A549 (cell line): ENCODE measurements at places on chromosomes 12 and 14. TPM values are rescaled to one million over a fixed set of nuclear protein-coding genes. Genes with fewer than 3 reads are reported as not detected.

The TRMT5 gene
- polyA plus RNA-seq = 17.7 to 19.1 TPM (median 18.8 TPM) in 3 replicates

DNA sequence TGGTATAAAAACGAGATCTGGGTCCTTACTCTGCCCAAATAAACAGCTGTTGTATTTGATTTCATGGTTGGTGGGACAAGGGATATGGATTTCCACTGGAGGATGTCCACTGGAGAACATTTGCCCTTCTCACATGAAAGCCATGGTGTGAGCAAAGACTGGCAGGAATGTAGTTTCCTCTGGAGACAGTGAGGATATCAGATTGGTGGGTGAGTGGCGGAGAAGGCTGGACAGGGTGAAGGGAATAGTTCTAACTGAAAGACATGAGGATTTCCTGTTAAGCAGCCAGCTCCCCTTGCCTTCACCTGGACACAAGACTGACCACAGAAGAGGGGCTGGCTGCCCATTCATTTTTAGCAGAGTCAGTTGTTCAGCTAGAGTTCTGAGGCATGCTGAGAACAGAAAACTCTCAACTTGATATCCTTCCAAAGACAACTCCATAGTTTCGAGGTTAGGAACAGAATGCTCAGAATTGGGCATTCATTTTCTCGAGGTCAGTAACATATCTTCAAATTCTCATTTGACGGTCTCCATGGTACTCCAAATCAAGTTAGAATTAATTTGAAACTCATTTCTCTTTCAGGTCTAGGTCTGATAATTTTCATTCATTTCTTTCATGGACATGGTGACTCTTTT, 365.7 kb downstream of the LRIG3 start:
- no peak for DNase-seq

- no peak for DNase-seq
Measured at GRCh38 chr12:54472494-54473262, 724 bp downstream of the GTSF1 start.

The PEBP1 gene
- polyA plus RNA-seq = 223 to 254 TPM (median 246 TPM) in 3 replicates

GRCh38 chr12:1562813-1563407, 31.5 kb downstream of the FBXL14 start:
- DNase-seq = no peak

The PARPBP gene
- 31.8 to 32.8 TPM (median 32.4 TPM) in 3 replicates for polyA plus RNA-seq

The PAN2 gene
- 24.0 to 30.0 TPM (median 29.6 TPM) in 3 replicates for polyA plus RNA-seq
